ENCODE measurements at places on chromosomes 6 and 20.

DNA sequence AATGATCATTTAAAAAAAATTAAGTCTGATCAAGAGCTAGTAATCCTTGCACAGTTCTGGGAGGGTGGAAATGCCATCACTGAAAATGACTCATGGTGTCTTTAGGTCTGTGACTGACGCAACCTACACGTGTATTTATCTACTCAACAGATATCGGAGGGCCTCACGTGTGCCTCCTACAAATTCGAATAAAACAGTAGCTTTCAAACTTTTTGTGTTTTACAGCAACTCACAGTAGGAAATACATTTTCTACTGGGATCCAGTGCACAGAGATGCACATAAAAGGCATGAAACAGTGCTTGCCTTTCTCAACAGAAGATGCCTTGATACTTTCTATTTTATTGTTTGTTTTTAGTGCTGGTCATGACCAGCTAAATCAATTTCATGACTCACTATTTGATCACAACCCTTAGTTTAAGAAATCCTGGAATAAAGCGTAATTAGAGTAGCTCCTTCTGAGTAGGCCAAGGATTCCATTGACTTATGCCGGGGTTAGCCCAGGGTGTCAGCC is 210.0 kb upstream of the SNX9 start:
- DNase-seq, result peak; percentile 52

DNA sequence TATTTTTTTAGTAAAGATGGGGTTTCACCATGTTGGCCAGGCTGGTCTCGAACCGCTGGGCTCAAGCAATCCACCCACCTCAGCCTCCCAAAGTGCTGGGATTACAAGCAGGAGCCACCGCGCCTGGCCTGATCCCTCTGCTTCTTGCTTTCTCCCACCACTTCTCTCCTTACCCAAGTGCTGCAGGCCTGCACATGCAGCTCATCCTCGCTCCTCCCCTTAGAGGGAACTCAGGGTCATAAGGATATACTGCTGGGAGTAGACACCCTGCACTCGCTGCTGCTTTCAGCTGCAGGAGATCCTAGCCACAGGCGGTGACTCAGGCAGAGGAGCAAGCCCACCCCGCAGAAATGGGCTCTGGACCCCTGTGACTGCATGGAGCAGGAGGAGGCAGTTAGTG is 40.0 kb upstream of the FANCE start:
- DNase-seq, result no peak

DNA sequence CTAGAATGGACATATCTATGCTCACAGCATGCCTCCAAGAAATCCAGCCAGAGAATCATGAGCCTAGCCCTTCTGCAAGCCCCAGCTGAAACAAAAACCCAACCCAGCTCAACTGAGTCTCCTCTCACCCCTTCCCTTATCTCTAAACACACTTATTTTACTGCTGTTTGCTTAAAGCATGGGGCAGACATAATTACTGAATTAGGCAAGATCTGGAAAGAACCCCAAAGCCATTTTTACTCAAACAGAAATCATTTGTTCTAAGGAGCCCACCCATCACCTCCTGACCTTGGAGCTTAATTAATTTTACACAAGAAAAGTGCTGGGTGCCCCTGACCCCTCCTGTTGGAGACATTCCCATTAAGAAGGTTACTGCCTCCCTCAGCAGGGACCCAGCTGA is 291.6 kb downstream of the MAFB start:
- no peak for DNase-seq

GRCh38 chr6:91600561-91600960 is 1013.7 kb upstream of the MAP3K7 start:
- no peak for DNase-seq

DNA sequence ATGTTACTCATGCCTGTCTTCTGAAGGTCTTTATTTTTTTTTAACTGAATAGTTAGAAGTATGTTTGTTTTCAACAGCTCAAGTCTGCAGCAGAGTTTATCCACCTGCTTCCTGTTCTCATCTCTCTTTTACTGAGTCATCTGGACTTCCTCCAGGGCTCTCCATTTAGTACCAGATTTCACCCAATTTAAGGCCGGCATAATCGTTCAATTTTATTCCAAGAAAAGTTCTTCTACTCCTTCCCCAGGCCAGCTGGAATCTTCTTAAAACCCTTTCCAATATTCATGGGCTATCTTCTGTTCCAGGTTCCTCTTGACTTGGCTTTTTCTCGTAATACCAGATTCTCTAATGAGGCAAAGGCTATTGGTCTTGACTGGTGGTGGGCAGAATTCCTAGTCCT is 79.0 kb upstream of the LAMA2 start:
- DNase-seq, result no peak

GRCh38 chr6:144055121-144055931 is 40.0 kb downstream of the SF3B5 start:
- DNase-seq, result no peak

DNA sequence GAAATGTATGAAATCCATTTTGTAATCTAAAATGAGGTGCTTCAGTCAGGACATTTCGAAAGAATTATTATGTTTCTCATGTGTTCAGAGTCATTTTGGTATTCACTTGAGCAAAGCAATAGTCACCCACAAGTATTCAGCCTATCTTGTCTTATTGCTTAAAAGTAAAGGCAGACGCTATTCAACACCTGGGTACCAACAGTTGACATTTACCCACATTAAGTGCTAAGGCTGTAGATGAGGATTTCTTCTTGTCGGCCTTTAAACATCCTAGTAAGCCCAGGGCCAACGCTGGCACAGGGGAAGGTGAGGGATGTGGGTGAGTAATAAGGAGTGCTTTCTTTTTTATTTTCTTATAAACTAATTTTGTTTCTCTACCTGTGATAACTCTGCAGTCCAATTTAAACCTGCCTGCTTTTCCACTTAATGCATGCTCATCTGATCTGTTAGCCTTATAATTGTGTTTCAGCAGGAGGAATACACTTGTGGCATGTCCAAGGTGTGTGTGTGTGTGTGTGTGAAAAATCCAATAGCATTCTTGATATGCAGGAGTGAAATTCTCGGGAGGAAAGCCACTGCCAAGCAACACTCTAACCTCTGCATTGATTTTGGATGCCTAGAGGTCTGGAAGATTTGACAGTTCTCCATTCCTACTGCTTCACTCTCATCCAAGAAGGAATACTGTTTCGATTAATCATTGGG is 252.0 kb downstream of the SOX4 start:
- DNase-seq, result no peak

DNA sequence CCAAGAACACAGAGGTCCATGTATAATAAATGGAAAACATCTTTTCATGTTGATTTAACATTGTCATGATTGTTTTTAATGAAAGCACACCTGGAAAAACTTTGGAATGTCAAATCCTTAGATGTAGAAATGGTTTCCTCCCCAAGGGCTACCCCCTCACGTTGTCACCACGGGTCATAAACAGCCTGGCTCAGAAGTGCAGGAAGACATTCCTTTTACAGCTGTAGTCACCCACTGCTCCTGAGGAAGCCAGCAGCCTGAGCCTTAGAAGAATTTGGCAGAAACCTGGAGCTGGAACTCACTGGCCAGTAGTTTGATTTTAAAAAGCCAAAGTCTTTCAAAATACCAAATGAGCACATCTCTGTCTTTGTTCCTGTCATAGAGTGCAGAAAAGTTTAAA is 23.7 kb downstream of the ADGRF5 start:
- DNase-seq, result no peak

DNA sequence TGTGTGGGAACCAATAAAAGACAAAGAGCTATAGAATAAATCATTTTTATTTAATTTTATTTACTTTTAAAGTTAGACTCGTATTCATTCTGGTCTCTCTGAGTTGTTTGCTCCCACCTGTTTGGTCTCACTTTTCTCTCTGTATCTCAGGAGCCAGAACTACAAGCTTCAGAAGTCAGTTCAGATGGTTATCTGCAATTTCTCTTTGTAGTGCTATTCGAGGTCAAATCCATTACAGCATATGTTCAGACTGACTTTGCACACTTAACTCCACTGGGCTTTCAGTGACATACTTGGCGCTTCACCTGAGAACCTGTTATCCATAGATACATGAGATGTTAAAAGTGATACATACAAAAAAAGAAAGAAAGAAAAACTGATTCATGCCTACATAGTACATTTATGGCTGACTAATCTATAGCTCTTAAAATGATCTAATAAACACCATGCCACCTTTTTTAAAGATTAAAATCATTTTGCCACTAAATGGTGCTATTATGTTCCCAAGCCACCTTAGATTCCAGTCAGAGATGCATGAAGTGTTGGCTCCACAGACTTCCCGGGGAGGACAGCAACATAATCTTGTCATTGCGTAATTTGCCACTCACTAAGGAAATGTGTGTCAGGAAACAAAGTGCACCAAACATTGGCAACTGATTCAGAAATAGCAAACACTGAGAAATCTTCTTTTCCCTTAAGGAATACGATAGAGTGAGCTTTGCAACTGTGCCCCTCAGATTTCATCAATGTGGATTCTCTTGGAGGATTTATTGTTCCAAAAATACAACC is 396.7 kb downstream of the HACE1 start:
- DNase-seq, result no peak

DNA sequence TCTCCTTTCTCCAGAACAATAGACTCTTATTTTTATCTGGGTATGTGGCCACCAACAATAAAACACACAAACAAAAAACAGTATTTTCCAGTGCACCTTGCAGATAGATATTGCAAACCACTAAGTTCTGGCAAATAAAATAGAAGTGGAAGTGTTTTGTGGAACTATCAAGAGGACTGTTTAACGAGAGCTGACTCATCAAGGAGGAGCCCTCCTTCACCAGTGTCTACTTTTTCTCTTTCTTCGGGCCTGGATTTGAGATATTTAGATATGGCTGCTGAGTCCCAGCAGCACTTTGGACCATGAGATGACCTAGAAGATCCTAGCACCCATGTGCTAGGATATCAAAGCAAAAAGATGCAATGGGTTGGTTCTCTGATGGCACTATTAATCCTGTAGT is 154.7 kb downstream of the AIG1 start:
- DNase-seq, result no peak

GRCh38 chr6:33080127-33081089 is 4.6 kb downstream of the HLA-DPB1 start:
- no peak for DNase-seq

Data from putamen (tissue), 1 donor.